ENCODE measurements at places on chromosomes 11 and 22.

DNA sequence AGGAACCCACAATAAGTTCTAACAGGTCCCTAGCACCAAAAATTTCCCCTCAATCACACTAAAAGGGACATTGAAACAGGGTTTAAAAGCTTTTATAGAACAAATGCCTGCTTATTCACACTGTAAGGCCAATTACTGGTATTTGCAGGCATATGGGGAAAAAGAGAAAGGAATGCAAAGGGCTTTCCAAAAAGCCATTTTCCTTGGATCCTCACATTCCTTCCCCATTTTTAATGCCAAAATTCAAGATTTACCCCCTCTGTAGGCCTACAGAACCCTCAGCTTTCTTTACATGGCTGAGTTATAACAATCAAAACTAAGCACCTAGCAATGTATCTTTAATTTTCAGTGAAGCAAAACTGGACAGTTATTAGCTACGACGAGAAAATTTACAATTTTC lies 102.0 kb downstream of the SBF2 start:
- no peaks in the 10 kb centered on the region for H3K27me3 ChIP-seq
- H3K27ac ChIP-seq: no peak overlapping the region
- DNase-seq: no peak
- no peaks in the 10 kb centered on the region for H3K36me3 ChIP-seq
- no peaks in the 10 kb centered on the region for H3K4me1 ChIP-seq

- no peaks in the 10 kb centered on the region for H3K27me3 ChIP-seq
- H3K36me3 ChIP-seq: peaks cover 2% of the 10 kb centered on the region
- DNase-seq: no peak
- peaks cover 2% of the 10 kb centered on the region for H3K4me1 ChIP-seq
- H3K4me3 ChIP-seq: no peak overlapping the region
These were observed 57.0 kb downstream of the PRCP start for GRCh38 chr11:82843057-82843795.

DNA sequence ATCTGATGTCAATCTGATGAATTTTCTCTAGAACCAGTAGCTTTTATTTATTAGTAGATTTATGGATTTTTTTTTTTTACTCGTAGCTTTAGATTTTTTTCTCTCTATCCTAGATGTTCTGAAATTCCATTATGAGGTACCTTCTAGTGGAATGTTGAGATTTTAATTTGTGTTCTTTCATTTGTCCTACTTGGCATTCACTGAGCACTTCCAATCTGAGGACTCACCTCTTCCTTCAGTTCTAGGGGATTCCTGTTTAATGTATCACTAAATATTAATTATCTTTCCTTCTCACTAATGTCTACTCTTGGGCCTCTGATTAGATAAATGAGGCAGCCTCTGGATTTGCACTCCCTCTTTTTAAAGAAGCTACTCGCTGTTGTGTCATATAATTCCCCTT lies 40.2 kb upstream of the WNT7B start:
- H3K27ac ChIP-seq: no peak overlapping the region
- H3K27me3 ChIP-seq: no peaks in the 10 kb centered on the region
- H3K36me3 ChIP-seq: no peaks in the 10 kb centered on the region
- H3K4me3 ChIP-seq: no peak overlapping the region

GRCh38 chr11:97354576-97354975 lies 964.8 kb downstream of the JRKL start:
- H3K27ac ChIP-seq: no peak overlapping the region
- H3K27me3 ChIP-seq: no peaks in the 10 kb centered on the region
- H3K4me3 ChIP-seq: no peak overlapping the region
- H3K36me3 ChIP-seq: no peaks in the 10 kb centered on the region

DNA sequence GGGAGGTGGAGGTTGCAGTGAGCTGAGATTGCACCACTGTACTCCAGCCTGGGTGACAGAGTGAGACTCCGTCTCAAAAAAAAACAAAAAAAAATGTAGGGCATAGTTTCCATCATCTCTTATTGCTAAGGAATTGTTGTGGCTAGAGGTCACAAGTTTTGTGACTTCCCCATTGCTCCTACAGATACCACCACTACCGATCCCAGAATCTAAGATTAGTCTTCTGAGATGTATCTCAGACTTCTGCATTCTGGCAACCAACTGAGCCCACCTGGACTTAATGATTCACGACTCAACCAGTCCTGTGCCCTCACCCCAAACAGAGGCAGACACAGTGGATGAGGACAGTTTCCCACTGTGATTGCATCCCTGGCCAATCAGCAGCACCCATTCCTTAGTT lies 148.9 kb downstream of the NECTIN1 start:
- peaks cover 4% of the 10 kb centered on the region for H3K4me1 ChIP-seq
- no peak overlapping the region for H3K4me3 ChIP-seq
- H3K27ac ChIP-seq: no peak overlapping the region
- DNase-seq: no peak
- H3K36me3 ChIP-seq: no peaks in the 10 kb centered on the region
- H3K27me3 ChIP-seq: peaks cover 43% of the 10 kb centered on the region

DNA sequence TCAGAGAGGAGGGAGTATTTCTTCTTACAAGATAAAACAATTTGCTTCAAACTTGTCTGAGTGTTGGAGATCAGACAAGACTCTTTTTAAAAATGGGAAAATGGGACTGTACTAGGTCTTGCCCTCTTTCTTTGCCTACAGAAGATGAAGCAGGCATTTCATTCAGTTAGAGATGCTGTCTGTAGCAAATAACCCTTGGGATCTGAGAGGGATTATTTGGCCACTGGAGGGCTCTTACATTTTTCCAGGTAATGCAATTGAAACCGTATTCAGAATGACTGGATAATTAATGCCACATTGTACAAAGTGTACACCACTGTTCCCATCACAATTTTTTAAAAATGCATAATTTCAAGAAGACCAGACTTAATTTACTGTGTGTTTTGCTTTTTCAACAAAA lies 258.5 kb upstream of the KIRREL3 start:
- no peak overlapping the region for H3K4me3 ChIP-seq
- no peaks in the 10 kb centered on the region for H3K27me3 ChIP-seq
- H3K36me3 ChIP-seq: no peaks in the 10 kb centered on the region
- H3K27ac ChIP-seq: no peak overlapping the region
- no peaks in the 10 kb centered on the region for H3K4me1 ChIP-seq
- DNase-seq: no peak

DNA sequence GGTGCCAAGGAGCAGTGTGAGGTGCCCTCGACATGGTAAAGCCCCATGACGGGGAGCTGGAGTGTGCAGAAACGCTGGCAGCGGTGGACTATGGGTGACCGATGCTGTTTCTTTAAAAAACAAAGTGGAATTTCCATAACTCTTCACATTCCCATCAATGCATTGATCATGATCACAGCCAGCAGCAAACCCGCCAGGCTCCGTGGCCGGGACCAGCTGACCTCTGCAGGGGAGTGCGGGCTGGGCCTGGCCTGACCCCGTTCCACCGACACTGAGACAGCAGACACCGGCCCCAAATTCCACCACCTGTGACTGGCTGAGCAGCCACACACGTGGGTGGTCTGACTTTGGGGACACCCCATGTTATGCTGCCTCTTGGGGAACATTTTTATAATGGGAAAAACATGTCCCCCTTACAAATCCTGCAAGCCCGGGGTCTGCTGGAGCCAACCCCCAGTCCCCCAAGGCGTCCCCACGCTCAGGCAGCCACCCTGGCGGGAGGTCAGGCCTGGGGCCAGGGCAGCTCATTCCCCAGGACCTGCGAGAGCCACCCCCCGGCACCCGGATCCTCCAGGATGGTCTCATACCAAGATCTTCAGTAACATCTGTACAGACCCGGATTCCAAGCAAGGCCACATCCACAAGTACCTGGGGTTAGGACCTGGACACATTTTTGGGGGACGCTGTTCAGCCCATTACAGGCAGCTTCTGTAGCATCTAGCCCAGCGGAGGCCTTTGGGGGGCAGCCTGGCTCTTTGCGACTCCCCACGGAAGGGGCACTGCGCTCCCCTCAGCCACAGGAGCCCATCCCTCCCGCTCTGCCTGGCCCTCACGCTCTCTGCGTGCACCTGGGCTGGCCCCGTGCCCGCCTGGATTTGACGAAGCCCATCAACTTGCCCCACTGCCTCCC lies 20.6 kb downstream of the OSBPL5 start:
- H3K27me3 ChIP-seq: no peaks in the 10 kb centered on the region
- DNase-seq: no peak
- H3K4me3 ChIP-seq: no peak overlapping the region
- H3K27ac ChIP-seq: no peak overlapping the region

GRCh38 chr11:64614917-64615316 lies 23.9 kb downstream of the SLC22A12 start:
- H3K4me3 ChIP-seq: no peak overlapping the region
- H3K27me3 ChIP-seq: no peaks in the 10 kb centered on the region
- H3K36me3 ChIP-seq: no peaks in the 10 kb centered on the region
- peaks cover 8% of the 10 kb centered on the region for H3K4me1 ChIP-seq

GRCh38 chr11:69004411-69005182 lies 8.4 kb downstream of the MRGPRF start:
- no peaks in the 10 kb centered on the region for H3K27me3 ChIP-seq
- no peak overlapping the region for H3K27ac ChIP-seq
- no peak for DNase-seq
- H3K36me3 ChIP-seq: no peaks in the 10 kb centered on the region
- H3K4me1 ChIP-seq: no peaks in the 10 kb centered on the region

DNA sequence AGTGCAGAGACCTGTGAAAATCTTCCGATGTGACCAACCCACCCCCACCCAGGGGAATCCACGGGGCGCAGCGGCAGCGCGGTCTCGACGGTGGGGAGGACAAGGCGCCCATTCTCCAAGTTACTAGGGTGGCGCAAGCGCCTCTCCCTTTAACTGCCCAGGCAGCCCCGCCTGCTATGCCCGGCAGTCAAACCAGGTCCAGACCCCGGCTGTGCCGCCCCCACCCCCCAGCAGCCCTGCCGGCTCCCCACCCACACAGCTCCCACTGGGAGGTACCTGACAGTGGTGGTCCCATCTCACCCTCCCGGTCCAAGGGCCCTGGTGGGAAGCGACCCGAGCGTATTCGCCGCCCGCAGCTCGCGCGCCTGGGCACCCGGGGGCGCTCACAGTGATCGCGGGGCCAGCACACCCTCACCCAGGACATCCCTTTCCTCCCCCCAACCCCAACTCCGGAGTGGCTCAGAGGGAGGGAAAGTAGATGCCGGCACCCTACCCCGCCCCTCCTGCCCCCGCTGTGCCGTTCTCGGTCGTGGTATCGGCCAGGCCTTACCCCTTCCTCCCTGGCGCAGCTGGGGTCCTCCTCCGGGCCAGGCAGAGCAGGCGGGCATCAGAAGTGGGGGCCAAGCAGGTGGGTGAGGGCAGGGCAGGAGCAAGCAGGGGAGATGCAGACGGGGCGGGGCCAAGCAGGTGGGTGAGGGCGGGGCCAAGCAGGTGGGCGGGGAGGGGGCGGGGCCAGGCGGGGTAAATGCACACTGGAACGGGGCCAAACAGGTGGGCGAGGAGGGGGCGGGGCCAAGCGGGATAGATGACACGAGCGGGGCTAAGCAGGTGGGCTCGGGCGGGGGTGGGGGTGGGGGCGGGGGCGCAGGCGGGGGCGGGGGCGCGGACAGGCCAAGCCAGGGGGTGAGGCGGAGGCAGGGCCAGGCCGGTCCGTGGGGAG lies at the start of gene TRPM5:
Gene TRPM5 (minus strand): TSS at position 634 of the 940 bp plus-strand sequence. CDS start 21,478 bp downstream, outside the sequence.
- peak; percentile 89 for DNase-seq
- H3K27ac ChIP-seq: peak within 1 kb of the TSS; percentile 73
- H3K4me1 ChIP-seq: peaks cover 32% of the 10 kb centered on the region
- H3K36me3 ChIP-seq: no peaks in the 10 kb centered on the region

- peaks cover 6% of the 10 kb centered on the region for H3K4me1 ChIP-seq
- DNase-seq: no peak
- peaks cover 8% of the 10 kb centered on the region for H3K27me3 ChIP-seq
These were observed 8.5 kb upstream of the SCN2B start for GRCh38 chr11:118184784-118185579.

- H3K36me3 ChIP-seq: no peaks in the 10 kb centered on the region
- no peak overlapping the region for H3K27ac ChIP-seq
- DNase-seq: no peak
- peaks cover 3% of the 10 kb centered on the region for H3K4me1 ChIP-seq
These were observed 28.8 kb upstream of the P2RY2 start for GRCh38 chr11:73189315-73189714.
